T-helper 22 cell (primary cell): ENCODE measurements at places on chromosomes 3 and 15.

GRCh38 chr15:67100801-67101581 lies 35.6 kb downstream of the SMAD3 start:
- DNase-seq = no peak

DNA sequence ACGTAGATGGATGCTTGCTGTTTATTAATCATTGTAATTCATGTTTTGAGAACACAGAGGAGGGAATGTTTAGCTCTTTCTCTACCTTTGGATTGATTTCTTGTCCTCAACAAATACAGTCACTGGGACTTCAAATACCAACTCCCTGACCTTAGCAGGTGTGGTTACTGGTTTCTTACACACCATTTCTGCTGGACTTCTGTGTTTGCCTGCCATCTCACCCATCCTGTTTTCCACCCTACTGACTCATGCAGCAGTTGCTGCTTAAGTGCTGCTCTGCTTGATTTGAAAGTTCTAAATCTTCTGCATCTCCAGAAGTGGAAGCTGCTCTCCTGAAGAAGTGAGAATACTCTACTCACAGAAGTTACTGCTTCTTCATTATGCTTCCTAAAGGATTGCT lies 170.3 kb downstream of the ZPLD1 start:
- no peak for DNase-seq

GRCh38 chr3:187626581-187626980 lies 43.6 kb downstream of the SST start:
- DNase-seq = no peak

- DNase-seq = no peak
These were observed 214.2 kb upstream of the TPM1 start for GRCh38 chr15:62828364-62828763.

- DNase-seq = no peak
These were observed 40.1 kb downstream of the TRIM42 start for GRCh38 chr3:140717921-140718320.

DNA sequence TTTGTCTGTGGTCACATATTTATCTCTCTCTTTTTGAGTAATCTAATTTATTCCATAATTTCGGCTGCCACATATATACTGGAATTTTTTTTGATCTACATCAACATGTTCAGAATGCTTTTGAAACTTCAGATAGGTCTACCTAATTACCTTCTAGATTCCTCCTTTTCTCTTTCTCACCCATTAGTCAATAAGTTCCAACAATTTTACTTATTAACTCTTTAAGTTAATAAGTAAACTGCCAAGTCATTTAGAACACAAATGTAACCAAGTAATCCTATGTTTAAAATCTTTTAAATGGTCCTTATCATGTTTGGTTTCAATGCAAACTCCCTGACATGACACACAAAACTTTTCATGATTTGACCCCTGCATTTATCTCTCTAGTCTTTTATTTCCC lies 410.5 kb downstream of the UNC13C start:
- no peak for DNase-seq

- DNase-seq = no peak
These were observed 212.1 kb upstream of the P2RY1 start for GRCh38 chr3:152622811-152623167.

GRCh38 chr3:24936574-24936973 lies 441.9 kb upstream of the THRB start:
- no peak for DNase-seq

- no peak for DNase-seq
These were observed 13.3 kb downstream of the STAC start for GRCh38 chr3:36393563-36393962.

GRCh38 chr15:65856821-65857455 lies 12.4 kb upstream of the RAB11A start:
- peak; percentile 61 for DNase-seq

DNA sequence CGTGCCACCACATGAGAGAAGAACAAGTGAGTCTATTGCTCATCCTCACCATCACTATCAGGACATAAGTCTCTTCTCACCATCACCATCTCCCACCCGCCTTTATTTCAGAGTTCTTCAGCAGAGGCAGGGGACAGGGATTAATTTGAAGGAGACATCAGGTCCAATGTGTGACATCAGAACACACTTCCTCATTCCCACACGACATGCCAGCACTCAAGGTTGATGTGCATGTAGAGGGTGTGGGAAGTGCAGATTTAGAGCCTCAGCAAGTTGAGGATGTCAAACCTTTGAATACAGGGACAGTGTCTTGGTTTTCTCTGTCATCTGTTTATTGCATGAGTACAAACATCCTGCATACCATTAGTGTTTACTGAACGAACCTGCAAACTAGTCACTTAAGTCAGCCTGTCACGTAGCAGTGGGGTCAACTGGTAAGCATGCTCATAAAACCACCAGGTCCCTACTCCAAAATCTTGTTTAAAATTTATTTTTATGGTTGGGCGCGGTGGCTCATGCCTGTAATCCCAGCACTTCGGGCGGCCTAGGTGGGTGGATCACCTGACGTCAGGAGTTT lies 104.4 kb downstream of the MYLK start:
- no peak for DNase-seq

DNA sequence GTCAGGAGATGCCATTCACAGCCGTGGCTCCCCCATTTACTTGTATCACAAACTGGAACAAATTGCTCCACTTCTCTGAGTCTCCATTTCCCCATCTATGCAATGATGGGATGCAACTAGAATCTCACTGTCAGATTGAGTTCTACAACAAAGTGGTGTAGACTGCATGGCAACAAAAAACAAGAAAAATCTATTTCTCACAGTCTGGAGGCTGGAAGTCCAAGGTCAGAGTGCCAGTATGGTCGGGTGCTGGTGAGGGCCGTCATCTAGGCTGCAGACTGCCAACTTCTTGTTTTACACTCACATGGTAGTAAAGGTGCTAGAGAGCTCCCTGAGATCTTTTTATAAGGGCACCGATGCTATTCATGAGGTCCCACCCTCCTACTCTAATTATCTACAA lies 158.4 kb upstream of the BCL6 start:
- no peak for DNase-seq

GRCh38 chr15:94509259-94509658 lies 277.9 kb downstream of the MCTP2 start:
- no peak for DNase-seq

DNA sequence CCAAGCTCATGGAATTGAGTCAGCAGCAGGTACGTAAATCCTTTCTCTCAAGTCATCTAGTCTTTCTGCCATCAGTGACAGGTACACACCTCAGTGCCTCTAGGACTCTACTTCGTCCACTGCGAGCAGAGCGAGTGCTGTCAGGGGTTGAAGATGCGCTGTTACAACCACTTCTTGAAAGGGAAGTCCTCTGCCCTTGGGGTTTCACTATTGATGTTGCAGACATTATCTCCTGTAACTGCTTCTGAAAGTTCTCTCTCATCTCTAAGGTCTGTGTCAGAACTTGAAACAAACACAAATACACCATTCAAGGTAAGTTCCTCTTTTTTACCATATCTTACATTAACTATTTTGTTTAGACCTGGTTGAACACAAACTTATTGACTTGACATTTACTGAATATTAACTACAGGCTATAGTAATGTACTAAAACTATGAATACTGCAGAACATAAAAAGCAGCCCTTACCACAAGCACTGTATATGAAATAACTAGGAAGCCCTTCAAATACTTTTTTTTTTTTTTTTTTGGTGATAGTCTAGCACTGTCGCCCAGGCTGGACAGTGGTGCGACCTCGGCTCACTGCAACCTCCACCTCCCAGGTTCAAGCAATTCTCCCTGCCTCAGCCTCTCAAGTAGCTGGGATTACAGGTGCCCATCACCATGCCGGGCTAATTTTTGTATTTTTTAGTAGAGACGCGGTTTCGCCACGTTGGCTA lies 41.5 kb downstream of the TOPBP1 start:
- no peak for DNase-seq

- no peak for DNase-seq
These were observed 484.5 kb downstream of the TAFA4 start for GRCh38 chr3:68447885-68448284.

GRCh38 chr3:10845839-10846656 lies 30.0 kb downstream of the SLC6A11 start:
- no peak for DNase-seq

DNA sequence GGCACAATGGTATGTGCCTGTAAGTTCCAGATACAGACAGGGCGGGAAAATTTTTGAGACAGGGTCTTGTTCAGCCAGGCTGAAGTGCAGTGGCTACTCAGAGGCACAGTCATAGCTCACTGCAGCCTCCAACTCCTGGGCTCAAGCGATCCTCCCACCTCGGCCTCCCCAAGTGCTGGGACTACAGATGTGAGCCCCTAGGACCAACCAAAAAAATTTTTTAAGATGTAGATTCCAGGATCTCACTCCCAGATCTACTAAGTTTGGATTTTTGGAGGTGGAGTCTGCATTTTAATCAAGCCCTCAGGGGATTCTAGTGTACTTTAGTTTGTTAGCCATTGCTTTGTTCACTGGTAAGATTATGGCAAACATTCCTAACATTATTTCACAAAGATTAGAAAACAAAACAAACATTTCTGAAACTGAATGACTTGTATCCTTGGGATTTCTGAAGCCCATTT lies 2.7 kb downstream of the LIPH start:
- no peak for DNase-seq

DNA sequence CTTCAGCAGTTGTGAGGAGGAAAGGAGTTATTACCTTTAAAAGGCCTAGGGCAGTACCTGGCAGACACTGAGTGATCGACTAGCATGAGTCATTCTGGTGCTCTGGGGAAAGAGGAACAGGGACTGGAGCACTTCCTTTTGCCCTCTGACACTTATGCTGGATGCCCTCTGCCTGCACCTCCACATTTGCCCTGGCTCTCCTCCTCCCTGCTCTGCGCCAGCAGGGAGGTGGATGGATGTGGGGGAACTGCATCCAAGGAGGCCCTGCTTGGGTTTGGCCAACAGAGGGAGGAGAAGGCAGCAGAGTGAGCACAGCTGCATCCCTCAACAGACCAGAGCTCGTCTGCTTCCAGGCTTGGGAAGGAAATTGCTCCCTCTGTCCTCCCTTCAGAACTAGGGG lies 75.0 kb downstream of the SEMA5B start:
- DNase-seq = no peak

- DNase-seq = no peak
These were observed 394 bp downstream of the OSBPL10 start for GRCh38 chr3:31980530-31981205.

DNA sequence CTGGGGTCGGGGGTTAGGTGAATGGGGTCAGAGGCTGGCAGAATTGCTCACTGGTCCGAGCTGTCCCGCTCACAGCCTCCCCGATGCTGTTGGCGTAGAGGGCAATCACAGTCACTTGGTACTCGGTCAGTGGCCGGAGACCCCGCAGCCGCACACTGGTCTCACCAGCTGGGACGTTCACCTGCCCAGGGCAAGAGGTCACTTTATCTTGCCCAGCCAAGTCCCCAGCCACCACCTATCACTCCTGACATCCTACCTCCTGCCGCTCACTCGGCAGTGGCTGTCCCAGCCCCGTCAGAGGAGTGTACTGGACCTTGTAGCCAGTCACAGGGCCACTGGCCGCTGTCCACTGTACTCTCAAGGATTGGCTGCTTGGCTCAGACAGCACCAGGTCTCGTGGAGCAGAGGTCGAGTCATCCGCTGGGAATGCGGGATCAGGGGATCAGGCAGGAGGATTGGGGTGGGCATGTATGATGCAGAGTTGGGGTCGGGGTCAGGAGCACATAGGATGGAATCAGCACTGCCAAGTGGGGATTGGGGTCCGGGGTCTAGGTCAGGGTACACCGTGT lies 2.5 kb downstream of the COL7A1 start:
- no peak for DNase-seq

- no peak for DNase-seq
These were observed 193.1 kb downstream of the SHQ1 start for GRCh38 chr3:72655131-72655551.

DNA sequence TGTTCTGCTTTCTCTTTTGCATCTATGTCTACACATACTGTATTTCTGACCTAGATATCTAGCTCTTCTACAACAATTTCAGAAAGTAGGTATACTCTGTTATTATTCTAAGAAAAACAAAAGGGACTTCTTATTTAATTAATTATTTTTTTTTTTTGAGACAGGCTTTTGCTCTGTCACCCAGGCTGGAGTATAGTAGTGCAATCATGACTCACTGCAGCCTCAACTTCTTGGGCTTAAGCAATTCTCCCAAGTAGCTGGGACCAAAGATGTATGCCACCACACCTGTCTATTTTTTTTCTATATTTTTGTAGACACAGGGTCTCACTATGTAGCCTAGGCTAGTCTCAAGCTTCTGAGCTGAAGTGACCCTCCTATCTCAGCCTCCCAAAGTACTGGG lies 130.6 kb downstream of the MBNL1 start:
- DNase-seq = no peak

GRCh38 chr3:125679258-125679657 lies 84.0 kb upstream of the OSBPL11 start:
- DNase-seq = no peak

DNA sequence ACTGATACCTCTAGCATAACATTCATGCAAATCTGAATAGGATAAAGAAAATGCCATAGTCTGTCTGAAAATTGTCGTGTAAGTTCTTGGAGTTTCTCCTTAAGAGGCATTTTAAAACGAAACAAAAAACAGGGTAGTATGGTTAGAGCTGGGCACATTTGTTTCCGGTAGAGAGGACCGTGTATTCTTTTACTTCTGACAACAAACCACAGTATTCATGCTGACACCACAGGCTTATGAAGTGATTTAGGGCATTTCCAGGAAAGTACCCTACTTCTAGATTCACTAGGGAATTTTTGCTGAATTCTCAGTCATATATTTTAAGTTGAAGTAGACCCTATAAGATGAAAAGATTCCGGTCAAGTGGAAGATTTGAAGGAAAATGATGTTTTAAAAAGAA lies 541.3 kb downstream of the UNC13C start:
- no peak for DNase-seq

GRCh38 chr3:42190701-42191442 lies 75.1 kb downstream of the CCK start:
- peak; percentile 23 for DNase-seq

GRCh38 chr3:134370611-134371531 lies 3.4 kb downstream of the AMOTL2 start:
- DNase-seq = no peak

- DNase-seq = peak; percentile 30
These were observed 120.7 kb downstream of the LMLN start for GRCh38 chr3:198080521-198081384.

DNA sequence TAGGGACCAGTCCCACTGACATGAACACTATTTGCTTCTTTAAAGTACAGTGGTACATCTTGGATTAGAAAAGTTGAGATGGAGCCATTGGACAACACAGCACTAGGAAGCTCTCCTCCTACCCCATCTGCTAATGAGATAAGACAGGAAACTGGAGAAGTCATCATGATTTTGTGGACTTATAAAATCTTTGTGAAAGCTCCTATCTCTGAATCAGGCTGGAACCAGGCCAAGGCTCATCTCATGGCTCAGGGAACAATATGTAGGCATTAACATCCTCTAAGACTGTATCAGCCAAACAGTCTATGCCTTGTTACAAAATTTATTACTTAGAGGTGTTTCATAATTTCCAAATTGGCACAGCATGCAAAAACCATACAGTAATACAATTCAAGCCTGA lies 84.1 kb downstream of the BOC start:
- DNase-seq = no peak

DNA sequence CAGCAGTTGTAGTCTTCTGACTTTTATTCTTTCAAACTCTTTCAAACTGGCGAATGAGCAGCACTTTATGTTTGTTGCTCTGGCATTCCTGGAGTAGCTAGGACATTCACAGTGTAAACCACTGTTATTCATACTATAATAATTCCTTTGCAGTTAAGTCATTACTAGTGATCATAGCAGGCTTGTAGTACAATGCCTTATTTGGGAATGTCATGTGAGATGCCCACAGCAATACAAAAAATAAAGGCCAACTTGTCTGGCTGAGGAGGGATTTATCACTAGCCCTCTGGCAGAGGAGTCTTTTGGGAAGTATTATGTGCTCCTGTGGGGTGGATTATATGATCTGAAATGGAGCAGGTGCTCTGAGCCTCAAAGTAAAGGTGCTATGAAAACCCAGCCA lies 197.2 kb downstream of the VGLL3 start:
- no peak for DNase-seq
